Midbrain (tissue), 1 donor: ENCODE measurements at places on chromosomes 4 and X.
A peak's percentile ranks its signal among the peaks of the same experiment; 100 is the strongest.

DNA sequence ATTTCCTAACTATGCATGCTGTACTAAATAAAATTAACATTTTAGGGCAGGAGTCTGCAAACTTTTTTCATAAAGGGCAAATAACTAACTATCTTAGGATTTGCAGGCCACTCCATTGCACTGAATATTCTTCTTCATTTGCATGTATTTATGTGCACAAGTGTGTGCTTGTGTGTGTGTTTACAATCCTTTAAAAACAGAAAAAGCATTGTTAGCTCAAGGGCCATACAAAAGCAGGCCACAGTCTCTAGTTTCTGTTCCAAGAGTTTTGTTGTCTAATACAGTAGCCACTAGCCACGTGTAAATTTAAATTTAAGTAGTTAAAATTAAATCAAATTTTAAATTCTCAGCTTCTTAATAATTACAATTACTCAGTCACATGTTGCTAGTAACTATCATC is 621.8 kb downstream of the TMA16 start:
- DNase-seq = peak; percentile 78

DNA sequence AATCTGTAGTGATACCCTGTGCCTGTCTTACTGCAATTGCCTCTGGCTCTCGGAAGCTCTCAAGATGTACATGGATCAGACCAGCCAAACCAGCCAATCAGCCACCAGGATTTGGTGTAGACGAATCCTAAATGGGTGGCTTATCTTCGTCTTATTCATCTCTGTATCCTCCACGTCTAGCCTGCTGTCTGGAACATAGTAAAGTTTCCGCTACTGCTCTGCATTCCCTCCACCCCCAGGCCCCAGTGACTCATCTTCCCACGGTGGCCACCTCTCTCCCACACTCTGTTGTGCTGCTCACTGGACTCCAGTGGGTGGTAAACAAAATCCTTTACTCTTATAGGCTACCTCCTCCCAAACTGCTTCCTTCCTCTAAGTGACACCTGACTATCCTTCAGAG is 37.8 kb downstream of the SEPTIN6 start:
- no peak for DNase-seq

- DNase-seq = no peak
These were observed 98.3 kb downstream of the RAPGEF2 start for GRCh38 chr4:159201168-159201567.

DNA sequence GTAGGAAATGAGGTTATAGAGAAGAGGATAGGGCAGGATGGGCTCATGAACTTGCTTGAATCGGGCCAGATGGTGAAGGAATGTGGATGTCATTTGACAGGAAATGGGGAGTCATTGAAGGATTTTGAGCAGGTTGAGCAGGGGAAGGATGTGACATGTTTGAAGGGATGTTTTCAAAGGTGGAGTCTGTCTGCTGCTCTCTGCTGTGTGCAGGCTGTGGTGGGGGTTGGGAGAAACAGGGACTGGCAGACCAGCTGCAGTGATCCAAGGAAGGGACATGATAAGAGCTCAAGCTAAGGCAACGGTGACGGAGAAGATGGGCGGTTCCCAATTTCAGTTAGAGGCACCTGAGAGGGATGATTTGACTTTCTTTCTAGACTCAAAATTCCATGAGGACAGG is 14.0 kb upstream of the XPNPEP2 start:
- DNase-seq = no peak

- no peak for DNase-seq
These were observed 5.5 kb upstream of the GSX2 start for GRCh38 chr4:54094451-54094850.
